Left kidney (tissue), 8 donors: ENCODE measurements at places on chromosomes 6 and 20. TPM values are rescaled to one million over a fixed set of nuclear protein-coding genes. Genes with fewer than 3 reads are reported as not detected.
A peak's percentile ranks its signal among the peaks of the same experiment; 100 is the strongest.

The DNAH8 gene
- polyA plus RNA-seq = 0.90 TPM

GRCh38 chr6:111855753-111856152 lies 17.5 kb downstream of the FYN start:
- no peak for DNase-seq

The PKIB gene
- polyA plus RNA-seq = 1.3 TPM

- peak; percentile 56 for DNase-seq
These were observed 48.4 kb downstream of the USP49 start for GRCh38 chr6:41846666-41847237.

- DNase-seq = no peak
These were observed 186.7 kb downstream of the GJA10 start for GRCh38 chr6:90080876-90081481.

The ILRUN gene
- polyA plus RNA-seq = 49.8 TPM

GRCh38 chr6:156154896-156155295 lies 622.3 kb upstream of the ARID1B start:
- no peak for DNase-seq

The GNAS-AS1 gene
- polyA plus RNA-seq = 1.0 TPM

The GRIK2 gene
- polyA plus RNA-seq = 16.5 TPM

DNA sequence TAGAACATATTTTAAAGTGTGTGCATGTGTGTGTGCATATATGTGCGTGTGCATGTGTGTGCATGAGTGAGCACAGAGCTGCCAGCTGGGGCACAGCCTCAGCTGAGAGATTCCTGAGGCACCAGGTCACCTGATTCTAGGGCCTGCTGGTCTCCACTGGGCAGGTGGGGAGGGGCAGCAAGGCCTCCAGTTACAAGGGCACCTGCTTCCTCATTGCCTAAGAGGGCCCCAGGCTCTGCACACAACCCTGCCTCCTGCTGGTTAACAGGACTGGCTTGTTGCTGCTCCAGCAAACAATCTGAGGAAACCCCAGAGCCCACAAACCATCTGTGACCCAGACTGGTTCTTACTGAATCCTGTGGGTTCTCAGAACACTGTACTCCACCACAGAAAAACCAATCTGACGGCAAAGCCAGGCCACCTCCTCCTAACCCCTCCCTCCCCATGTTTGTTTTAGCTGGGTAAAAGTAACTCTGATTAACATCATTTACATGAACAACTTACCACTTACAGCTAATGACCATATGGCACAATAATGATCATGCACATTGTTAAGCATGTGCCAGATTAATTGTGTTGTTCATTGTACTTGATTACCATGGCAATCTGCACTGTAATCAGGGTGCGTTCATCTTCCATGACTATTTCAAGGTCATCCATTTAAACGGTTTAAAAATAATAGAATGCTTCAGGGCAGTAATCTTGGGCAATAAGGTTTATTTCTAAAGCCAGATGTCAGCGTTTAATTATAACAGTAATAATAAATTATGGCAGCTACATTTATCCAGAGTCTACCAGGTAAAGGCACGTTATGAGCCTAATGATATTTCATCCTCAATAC lies 23.1 kb upstream of the UBE2J1 start:
- peak; percentile 71 for DNase-seq

GRCh38 chr6:144158133-144158532 lies 7.8 kb downstream of the STX11 start:
- DNase-seq = no peak

DNA sequence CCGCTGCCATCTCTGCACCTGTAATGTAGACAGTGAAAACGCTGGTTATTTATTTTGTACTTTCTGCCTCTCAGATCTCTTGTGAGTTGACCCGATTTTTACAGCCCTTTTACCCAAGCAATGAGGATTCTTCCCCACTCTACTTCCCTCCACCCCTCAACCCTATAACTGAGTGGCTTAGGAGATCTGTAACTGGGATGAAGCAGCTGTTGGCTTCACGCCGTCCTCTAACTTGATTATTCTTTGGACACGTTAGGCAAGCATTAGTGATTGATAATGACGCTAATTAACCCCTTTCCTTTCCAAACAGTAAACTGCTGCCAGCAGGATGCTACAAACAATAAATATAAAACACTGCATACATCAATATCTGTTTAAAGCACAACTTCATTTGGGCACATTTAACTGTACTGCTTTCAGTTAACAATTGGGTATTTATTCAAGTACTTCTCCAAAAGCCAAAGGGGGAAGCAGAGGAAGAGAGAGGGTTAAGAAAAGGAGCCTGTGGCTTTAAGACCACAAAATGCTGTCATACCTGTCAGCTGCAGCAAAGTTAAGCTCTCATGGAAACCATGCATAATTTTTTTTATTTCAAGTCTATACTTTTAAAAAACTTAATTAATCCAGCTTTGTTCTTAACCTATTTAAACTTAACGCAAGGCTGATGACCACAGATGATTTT lies 21.2 kb downstream of the TFAP2A start:
- DNase-seq = no peak

The BNIP5 gene
- 0.17 TPM for polyA plus RNA-seq

The PHACTR1 gene
- polyA plus RNA-seq = 20.1 TPM

GRCh38 chr20:2564406-2564805 lies 28.0 kb downstream of the TMC2 start:
- peak; percentile 55 for DNase-seq
